ENCODE measurements at places on chromosomes 2 and 18. TPM values are rescaled to one million over a fixed set of nuclear protein-coding genes. Genes with fewer than 3 reads are reported as not detected.

- no peak for DNase-seq
These were observed 54.7 kb upstream of the KIDINS220 start for GRCh38 chr2:8892111-8892510.

The CASP10 gene
- 47.8 TPM for total RNA-seq

DNA sequence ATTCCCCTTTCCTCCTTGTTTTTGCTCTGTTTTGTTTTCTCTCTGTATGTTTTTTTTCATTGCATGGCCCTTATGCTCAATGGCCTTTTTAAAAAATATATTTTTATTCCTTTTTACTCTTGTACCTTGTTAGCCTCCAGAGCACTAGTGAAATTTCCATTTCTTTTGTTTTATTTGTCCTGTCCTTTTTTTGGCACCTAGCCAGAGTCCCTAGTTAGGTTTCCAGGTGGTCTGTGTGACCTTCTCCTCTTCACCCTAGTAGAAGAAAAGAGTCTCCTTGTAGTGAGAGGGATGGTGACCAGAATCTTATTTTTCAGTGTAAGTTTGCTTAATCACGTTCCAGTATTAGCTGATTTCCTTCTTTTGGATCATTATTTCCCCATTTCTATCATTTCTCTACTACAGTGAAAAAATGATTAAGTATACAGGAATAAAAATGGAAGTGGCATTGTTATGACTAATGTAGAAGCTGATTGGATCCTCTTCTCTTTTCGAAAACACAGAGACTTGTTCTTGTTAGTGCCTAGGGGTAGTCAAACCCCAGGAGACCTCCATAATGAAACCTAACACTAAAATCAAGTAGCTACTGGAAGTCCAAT lies 65.9 kb downstream of the NBEAL1 start:
- DNase-seq = no peak

DNA sequence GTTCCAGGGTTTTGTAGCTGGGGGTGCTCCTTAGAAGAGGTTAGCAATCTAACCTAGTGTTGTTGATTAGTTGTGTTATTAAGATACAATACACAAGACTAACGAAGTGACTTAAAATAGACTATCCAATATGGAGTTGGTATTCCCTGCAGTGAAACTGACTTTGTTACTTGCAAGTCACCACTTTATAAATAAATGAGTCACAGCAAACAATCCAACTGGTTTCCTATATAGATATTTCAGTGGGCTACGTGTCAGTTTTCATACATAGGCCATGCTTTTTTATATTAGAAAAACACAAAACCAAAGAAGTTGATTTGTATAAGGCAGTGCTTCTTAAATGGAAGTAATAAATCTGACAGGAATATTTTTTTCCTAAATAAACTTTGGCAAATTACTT lies 274.0 kb downstream of the CAMKMT start:
- no peak for DNase-seq

- DNase-seq = no peak
These were observed 94.7 kb downstream of the ANKRD44 start for GRCh38 chr2:197215748-197216360.

DNA sequence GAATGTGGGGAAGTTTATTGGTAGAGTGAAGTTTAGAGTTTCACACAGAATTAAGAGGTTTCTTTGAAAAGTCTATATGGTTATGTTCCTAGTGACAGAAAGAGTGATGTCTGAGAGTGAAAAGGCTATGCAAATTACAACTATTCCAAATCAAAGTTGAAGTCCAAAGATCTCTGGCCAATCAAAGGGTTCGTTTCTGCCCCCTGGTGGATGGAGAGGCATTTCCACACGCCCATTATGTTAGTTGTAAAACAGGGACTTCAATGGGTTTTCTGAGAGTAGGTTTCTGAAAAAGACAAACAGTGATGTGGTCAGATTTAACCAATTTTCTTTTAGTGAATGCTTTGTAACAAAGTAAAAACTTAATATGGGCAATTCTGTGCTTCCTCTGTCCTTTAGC lies 441.5 kb upstream of the POU3F3 start:
- no peak for DNase-seq

DNA sequence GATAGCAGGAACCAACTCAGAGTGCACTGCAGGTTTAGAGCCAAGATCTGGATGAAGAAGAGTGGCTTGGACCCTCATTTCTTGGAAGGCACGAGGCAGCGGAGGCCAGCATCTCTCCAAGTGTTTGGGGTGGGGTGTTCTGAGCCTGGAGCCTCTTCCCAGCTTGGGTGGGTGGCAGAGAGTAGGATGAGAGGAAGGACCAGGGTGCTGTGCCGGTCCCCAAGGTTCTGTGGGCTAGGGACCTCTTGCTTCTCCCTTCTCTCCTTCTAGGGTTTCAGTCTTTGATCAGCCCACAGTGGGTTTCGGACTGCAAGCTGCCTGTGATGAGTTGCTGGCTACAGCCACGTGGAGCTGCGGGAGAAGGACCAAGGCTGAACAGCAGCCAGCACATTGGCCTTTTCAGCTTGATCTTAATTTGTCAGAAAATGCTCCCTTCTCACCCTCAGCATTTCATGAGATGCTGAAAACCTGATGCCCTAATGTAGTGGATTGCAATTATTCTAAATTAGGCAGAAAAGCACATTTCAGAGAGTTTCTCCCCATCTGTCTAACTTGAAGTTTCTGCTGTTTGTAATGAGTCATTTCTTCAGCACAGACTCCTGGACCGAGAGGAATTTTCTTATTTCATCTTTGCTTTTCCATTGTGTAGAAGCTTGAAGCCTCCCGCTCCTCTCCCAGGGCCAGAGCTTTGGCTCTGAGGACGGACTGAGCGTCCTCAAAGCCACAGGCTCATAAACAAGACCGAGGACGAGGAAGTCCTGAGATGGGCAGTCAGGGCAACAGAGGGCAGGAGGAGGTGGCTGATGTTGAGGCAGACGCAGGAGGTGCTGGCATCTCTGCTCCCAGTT lies 99.1 kb upstream of the HDAC4 start:
- DNase-seq = no peak

- no peak for DNase-seq
These were observed 6.4 kb upstream of the ODC1 start for GRCh38 chr2:10454505-10454904.

GRCh38 chr18:25503567-25504081 lies 151.7 kb upstream of the ZNF521 start:
- no peak for DNase-seq

DNA sequence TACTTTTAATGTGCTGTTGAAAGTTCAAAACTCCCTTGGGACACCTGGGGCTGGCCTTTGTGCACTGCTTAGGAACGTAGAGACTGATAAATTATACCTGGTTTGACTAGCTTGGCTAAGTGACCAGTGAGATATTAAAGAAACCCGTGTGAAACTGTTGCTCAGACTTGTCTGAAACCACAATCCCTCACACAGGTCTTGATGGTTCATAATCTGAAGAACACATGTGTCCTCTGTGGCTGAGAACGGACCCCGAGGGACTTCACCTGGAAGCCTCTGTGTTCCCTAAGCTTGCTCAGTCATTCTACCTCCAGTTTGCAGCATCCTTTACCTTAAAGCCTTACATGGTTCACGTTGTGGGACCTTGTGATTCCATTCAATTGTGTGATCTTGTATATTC lies 218.8 kb downstream of the CBLN2 start:
- DNase-seq = no peak

DNA sequence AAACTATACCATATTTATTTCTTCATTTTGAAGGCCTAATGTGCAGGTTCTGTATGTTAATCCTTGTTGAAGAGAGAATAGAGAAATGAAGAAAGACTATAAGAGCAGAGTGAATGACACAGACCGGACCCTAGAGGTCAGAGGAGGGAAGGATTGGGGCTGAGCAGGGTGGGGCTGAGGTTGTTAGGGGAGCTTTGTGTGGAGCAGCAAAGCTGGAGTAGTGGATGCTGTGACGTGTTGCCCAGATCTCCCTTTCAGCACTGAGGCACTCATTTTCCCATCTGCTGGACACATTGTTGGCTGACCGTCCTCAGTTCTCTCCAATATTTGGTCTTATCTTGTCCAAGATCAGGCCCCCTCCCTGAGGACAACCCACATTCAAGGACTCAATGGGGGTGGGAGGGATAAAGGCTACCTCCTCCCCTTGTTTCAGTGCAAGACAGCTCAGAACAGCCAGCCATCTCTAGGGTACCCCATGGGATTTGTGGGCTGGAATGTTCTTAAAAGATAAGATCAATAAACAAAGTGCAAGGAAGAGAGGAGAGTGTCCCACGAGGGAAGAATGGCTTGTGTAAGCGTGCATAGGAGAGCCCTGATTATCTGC lies 143.6 kb downstream of the TDRD15 start:
- no peak for DNase-seq

GRCh38 chr2:112582314-112582746 lies 2.1 kb upstream of the CHCHD5 start:
- peak; percentile 49 for DNase-seq

DNA sequence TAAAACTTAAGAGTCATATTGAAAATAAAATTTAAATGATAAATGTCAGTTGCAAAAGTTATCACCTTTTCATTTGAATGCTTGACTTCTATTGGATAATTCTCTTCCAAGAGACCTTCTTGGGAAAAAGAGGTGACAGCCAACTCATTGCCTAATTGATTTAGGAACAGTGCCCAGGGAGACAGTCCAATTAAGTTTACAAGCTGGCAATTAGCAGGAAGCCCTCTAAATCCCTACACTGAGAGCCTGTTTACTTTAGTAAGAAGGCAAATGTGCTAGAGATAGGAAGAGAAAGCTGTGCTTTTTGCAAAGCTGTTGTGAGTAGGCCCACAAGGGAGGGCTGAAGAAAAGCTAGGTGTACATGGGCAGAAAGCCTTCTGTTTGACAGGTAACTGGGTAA lies 189.1 kb downstream of the WDPCP start:
- DNase-seq = no peak

The KCNG2 gene
- not detected for total RNA-seq

- no peak for DNase-seq
These were observed 1.1 kb upstream of the GCA start for GRCh38 chr2:162342841-162343240.

DNA sequence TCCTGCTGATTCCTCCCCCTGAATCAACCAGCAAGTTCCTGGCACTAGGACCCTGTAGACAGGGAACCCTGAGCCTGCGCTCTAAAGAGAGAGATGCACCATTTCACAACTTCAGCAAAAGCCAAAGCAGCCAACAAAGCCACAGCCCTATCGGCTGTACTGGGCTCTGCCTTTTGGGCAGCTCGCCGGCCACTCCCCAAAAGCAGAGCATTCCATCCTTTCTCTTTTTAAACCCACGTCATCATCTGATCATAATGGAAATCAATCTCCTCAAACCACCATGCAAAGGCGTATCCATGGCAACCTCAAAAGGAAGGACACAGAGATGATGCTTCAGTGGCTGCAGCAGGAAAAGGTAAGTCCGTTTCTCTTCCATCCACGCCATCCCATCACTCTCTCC lies 5.3 kb upstream of the DCTN1 start:
- DNase-seq = no peak
